Stimulated activated CD8-positive, alpha-beta memory T cell treated with anti-CD3 and anti-CD28 coated beads, Interleukin-2, amount 100 ng/mL, for 1 hour (primary cell): ENCODE measurements at places on chromosomes 7 and 10.
A peak's percentile ranks its signal among the peaks of the same experiment; 100 is the strongest.

DNA sequence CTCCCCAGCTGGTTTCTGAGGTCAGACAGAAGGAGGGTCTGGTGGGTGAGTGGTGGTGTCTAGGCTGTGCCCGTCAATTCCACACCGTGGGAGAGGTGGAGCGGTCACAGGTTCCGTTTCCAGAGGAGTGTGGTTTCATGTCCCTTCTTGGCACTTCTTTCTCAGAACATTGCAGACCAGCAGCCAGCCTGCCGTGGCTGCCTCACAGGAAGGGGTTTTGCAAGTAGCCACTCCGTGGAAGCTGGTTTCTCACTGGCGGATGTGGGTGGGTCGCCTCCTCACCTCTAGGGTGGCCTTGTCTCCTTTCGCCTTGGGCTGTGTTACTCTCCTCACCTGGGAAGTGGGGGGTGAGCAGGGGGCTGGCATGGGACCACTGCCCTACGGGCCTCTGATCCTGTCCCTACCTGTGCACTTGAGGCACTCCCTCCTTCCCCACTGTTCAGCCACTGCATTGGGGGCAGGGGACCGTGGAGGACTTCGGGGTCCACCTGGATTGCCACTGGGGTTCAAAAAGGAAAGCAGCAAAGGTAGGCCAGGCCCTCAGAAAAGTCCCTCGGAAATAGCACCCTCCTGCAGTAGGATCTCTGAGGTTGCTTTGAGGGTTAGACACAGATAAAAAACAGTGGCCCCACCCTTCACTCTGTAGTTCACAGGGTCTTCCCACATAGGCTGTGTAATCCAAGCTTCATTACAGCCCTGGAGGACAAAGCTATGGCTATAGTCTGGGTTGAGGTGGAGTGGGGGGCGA is 33.9 kb downstream of the TSPAN14 start:
- DNase-seq = peak; percentile 40

- DNase-seq = no peak
Observed at GRCh38 chr7:17142831-17143541, 155.5 kb upstream of the AHR start.

- DNase-seq = no peak
Observed at GRCh38 chr7:151085329-151085690, 965 bp upstream of the AGAP3 start.

- DNase-seq = no peak
Observed at GRCh38 chr7:41869091-41869490, 166.2 kb upstream of the INHBA start.

GRCh38 chr10:109831846-109832245 is 91.5 kb downstream of the XPNPEP1 start:
- no peak for DNase-seq

GRCh38 chr7:154171422-154171821 is 119.2 kb downstream of the DPP6 start:
- DNase-seq = no peak

- no peak for DNase-seq
Observed at GRCh38 chr10:69334302-69335062, 56.2 kb downstream of the HK1 start.

DNA sequence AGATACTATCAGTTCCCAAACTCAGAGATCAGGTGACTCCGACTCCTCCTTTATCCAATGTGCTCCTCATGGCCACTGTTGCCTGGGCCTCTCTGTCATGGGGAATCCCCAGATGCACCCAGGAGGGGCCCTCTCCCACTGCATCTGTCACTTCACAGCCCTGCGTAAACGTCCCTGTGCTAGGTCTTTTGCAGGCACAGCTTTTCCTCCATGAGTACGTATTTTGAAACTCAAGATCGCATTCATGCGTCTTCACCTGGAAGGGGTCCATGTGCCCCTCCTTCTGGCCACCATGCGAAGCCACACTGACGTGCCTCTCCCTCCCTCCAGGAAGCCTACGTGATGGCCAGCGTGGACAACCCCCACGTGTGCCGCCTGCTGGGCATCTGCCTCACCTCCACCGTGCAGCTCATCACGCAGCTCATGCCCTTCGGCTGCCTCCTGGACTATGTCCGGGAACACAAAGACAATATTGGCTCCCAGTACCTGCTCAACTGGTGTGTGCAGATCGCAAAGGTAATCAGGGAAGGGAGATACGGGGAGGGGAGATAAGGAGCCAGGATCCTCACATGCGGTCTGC is 162.2 kb downstream of the EGFR start:
- DNase-seq = no peak
